Activated CD8-positive, alpha-beta memory T cell treated with anti-CD3 and anti-CD28 coated beads, Interleukin-2, amount 10 ng/mL, durations not matched to agents 7 days and 5 days (primary cell): ENCODE measurements at places on chromosomes 1 and 21. TPM values are rescaled to one million over a fixed set of nuclear protein-coding genes. Genes with fewer than 3 reads are reported as not detected.

DNA sequence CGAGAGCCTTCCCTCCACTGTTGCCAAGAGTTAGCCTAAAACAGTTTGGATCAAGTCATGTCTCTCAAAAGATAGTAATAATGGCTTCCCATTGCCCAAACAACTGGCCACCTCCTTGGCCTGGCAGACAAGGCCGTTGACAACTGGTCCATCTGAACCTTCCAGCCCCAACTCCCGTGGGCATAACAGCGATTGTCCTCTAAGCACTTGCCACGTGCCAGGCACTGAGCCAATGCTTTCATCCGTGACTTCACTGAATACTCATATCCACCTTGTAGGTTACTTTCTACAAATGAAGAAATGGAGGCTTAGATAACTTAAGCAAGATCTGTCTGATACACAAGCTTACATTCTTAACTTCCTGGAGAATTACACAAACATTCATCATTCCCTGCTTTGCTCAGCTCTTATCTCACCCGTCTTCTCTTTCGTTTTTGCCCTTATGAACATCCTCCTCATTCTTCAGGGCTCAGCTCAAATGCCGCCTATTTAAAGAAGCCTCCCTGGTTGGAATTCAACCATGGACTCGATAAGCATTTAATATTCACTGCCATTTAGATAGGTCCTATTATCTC lies 106.4 kb downstream of the KCND3 start:
- DNase-seq: no peak

- DNase-seq: no peak
These were observed 164.1 kb upstream of the POGK start for GRCh38 chr1:166675213-166675612.

GRCh38 chr1:55053265-55053954 lies 14.1 kb downstream of the PCSK9 start:
- no peak for DNase-seq

PADI4 gene
- total RNA-seq: 0.45 TPM
